Muscle of back (tissue), 13 donors: ENCODE measurements at places on chromosomes 13 and 19. TPM values are rescaled to one million over a fixed set of nuclear protein-coding genes. Genes with fewer than 3 reads are reported as not detected.

Gene ZNF790
- 6.1 TPM for polyA plus RNA-seq

Gene FUT6
- polyA plus RNA-seq: not detected

DNA sequence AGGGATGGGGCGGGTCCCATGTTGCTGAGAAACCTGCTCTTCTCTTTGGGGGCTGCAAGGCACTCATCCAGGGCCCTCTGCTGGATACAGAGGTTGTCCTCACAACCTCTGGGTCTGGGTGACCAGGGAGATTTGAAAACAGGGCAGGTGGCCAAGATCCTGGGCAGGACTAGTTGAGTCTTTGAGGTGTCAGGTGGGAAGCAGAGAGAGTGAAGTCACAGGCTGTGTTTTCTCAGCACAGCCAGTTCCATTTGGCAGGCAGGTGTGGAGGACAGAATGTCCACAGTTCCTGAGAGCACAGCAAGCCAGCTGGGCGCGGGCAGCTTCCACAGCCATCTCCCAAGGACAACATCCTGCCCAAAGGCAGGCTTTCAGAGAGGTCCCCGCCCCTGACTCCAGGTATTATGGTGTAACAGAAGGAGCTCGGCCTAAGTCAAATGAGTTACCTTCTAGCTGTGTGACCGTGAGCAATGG lies 118.8 kb downstream of the NUFIP1 start:
- no peak for DNase-seq

- DNase-seq: no peak
These were observed 21.9 kb downstream of the MIR17HG start for GRCh38 chr13:91369441-91369831.

- peak; percentile 26 for DNase-seq
These were observed 727.4 kb upstream of the SLITRK1 start for GRCh38 chr13:84609716-84610115.

- no peak for DNase-seq
These were observed 48.5 kb downstream of the GAS6 start for GRCh38 chr13:113815151-113816058.

- DNase-seq: no peak
These were observed 9.6 kb upstream of the SUCLA2 start for GRCh38 chr13:48010698-48011097.

- no peak for DNase-seq
These were observed 94.3 kb upstream of the NBEA start for GRCh38 chr13:34847766-34848165.

DNA sequence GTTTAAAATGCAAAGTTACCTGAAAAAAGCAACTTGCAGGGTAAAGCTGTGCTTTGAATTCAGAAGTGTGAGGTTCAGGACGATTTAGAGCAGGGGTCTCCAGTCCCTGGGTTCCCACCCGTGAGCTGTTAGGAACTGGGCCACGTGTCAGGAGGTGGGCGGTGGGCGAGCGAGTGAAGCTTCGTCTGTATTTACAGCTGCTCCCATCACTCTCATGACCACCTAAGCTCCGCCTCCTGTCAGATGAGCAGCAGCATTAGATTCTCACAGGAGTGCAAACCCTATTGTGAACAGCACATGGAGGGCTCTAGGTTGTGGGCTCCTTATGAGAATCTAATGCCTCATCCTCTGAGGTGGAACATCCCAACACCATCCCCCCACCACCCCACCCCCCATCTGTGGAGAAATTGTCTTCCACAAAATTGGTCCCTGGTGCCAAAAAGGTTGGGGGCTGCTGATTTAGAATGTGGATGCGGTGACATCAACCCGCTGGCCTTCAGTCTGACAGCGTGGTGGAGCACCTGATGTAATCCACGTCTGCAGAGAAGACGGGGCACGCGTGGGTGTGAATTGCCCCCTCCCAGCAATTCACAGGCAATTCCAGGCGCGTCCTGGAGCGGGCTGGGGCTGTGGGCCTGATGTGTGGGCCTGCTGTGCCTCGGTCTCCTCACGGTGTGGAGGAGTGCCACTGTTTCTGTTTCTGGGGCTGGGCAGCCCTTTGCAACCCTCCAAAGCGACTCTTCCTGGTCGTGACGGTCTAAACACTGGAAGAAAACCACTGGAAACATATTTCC lies 214.0 kb upstream of the SOX1 start:
- peak; percentile 17 for DNase-seq

DNA sequence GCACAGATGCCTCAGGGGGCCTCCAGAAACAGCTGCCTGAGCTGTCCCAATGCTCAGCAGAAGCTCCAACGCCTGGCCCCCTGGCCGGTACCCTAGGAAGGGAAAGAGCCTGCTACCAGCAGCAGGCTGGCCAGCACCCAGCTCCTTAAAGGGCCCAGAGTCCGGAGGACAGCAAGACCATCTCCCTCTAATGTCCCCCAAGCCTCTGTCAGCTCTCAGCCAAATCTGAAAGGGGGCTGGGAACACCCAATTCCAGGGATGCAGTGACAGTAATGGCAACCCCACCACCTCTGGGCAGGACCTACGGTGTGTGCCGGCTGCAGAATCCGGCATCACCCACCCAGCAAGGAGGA lies 4.2 kb downstream of the PPP6R1 start:
- DNase-seq: no peak

Gene PSMD8
- 132 TPM for polyA plus RNA-seq

DNA sequence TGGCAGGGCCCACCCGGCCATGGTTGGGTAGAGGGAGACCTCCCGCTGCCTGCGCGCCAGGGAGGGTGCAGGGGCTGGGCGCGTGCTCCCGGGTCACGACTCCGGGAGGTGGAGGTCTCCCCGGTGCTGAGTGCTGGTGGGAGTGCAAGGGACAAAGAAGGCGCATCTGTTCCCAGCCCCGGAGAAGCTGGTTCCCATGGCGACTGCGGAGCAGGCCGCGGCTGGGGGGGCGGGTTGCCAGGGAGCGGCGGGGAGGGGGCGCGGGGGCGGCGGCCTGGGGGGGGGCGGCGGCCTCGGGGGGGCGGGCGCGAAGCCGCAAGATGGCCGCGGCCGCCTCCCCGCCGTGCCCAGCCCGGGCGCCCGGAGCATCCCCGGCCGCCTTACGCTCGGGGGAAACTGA lies 1.2 kb downstream of the CBARP start:
- no peak for DNase-seq

Gene SPACA7
- polyA plus RNA-seq: not detected

Gene PPFIA3
- polyA plus RNA-seq: 7.6 TPM

Gene WDR87
- polyA plus RNA-seq: 0.33 TPM

GRCh38 chr13:113350065-113350937 lies 13.6 kb downstream of the GRTP1 start:
- no peak for DNase-seq

DNA sequence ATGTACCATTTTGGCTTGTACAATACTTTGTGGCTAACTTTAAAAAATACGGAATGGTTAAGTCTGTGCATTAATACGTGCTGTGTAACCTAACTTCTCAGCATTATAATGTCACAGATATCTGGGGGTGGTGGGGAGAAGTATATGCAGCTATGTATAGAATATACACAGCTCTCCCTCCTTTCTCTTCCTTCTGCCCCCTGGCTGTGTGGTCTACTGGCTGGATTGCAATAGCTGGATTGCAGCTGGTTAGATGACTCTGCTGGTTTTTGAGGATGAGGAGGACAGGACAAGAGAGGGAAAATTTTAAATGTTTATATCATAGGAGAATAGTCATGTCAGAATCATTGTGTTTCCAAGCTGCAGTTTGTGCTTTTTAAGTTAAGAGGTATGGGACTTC lies 9.7 kb downstream of the RNASEH2B start:
- DNase-seq: no peak

DNA sequence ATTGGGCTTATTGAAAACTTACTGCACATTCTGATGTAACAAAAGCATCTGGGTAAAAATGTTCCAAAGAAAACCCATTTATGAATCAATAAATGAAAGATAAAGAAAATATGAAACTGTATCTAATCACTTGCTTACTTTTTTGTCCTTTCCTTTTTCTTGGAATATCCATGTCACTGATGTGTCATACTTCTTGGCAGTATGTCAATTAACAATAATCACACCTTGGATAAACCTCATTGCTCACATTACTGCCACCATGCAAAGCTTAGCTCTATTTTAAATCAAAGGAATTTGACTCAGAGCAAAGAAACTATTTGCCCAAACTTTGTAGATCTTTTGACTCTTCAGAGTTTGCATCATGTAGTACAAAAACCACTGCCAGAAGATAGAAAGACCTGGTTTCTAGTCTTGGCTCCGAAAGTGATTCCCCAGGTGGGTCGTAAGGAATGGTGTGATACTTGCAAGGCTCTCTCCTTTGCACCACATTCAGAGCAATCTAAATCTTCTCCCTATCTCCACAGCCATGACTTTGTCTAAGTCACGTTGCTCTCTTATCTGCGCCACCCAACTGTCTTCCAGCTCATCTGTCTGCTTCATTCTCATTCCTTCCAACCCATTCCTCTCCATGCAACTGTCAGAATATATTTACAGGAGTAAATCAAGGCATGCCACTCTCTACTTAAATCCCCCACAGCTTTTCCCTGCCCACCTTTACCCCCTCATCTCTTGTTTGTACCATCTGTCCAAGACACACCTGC lies 311.9 kb downstream of the COG6 start:
- no peak for DNase-seq

DNA sequence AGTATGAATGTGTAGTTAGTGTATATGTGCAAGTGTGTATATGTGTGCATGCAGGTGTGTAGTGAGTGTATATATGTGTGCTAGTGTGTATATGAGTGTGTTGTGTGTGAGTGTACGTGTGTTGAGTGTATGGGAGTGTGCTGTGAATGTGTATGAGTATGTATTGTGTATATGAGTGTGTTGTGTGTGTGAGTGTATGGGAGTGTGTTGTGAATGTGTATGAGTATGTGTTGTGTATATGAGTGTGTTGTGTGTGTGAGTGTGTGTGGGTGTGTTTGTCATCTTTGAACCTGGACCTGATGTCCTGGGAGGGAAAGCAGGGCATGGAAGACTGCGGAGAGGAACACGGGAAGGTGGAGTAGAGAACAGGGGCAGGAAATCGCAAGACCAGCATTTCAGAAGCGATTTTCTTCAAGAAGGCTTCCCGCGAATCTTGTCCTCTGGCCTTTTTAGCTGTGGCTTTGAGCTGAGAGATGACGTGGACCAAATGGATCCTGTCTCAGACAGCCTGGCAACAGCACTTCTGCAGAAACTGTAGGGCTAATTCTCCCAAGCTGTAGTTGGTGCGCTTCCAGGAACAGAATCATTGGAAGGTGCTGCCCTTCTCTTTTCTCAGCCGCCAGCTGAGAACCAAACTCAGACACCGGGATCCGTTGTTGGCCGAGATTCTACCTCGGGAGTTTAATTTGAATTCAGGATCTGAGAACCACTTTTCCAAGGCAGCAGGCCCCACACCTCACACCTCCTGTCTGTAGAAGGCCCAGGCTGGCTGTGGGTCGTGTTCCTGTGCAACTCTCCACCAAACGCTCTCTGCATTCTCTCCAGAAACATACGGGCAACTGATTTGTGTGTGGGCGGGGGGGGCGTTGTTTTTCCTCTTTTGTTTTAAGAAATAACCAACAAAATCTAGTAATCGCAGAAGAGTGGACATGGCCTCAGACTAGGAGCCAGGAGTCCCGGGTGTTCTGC lies 94.7 kb upstream of the RAP2A start:
- peak; percentile 63 for DNase-seq

Gene ZIM2
- polyA plus RNA-seq: 2.3 TPM

GRCh38 chr13:24182703-24183081 lies 22.2 kb downstream of the SPATA13 start:
- no peak for DNase-seq

Gene LENG9
- polyA plus RNA-seq: 0.94 TPM

- DNase-seq: no peak
These were observed 59.1 kb upstream of the GPR183 start for GRCh38 chr13:99366075-99366987.
